Right atrium auricular region (tissue), 2 donors: ENCODE measurements at places on chromosomes 1 and 21.

DNA sequence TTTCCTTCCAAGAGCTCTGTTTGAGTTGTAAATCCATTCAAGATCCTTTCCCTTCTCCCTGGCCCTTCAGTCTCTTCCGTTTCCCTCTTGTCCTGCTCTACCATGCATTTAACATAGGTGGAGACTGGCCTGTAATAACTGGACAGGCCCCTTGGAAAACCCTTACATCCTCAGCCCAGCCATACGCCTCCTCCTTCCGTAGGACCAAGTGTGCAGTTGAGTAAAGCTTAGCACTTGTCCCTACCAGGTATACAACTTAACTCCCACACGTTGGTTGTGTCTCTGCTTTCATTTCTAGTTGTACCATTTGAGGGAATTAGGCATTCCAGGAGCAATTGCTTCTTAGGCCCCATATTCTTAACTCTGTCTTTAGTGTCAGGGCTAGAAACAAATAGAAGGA, 6.4 kb downstream of the MAN1C1 start:
- H3K27ac ChIP-seq: no peak overlapping the region
- no peak for DNase-seq
- no peaks in the 10 kb centered on the region for H3K36me3 ChIP-seq
- no peak overlapping the region for H3K4me3 ChIP-seq

DNA sequence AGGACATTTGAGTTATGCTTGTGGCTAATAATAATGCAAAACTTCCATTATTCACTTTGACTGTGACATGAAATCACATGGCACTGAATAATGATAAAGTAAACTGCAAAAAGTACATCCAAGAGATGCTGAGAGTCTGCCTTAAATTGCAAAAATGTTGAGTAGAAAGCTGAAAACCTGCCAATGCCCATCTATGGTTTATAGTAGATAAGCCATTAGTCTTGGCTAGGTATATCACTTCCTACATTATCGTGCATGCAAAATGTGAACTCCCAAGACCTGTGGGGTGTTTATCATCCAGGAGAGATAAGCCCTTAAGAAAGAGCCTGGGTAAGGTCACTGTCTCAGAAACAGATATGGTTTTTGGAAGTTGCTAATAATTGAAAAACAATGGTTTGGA, 208.7 kb upstream of the DPYD start:
- H3K36me3 ChIP-seq: no peaks in the 10 kb centered on the region
- peaks cover 12% of the 10 kb centered on the region for H3K4me1 ChIP-seq
- no peak overlapping the region for H3K4me3 ChIP-seq
- H3K27me3 ChIP-seq: no peaks in the 10 kb centered on the region

- no peak overlapping the region for H3K4me3 ChIP-seq
- no peak overlapping the region for H3K27ac ChIP-seq
- no peak for DNase-seq
These were observed 264.7 kb upstream of the C1orf105 start for GRCh38 chr1:172155766-172156165.

- H3K4me1 ChIP-seq: peaks cover 61% of the 10 kb centered on the region
- peaks cover 6% of the 10 kb centered on the region for H3K36me3 ChIP-seq
These were observed 184.5 kb downstream of the DHRS3 start for GRCh38 chr1:12433323-12434053.

GRCh38 chr1:209710093-209710492, 5.4 kb downstream of the HSD11B1 start:
- DNase-seq: no peak
- no peak overlapping the region for H3K4me3 ChIP-seq
- no peaks in the 10 kb centered on the region for H3K36me3 ChIP-seq
- H3K4me1 ChIP-seq: no peaks in the 10 kb centered on the region
- no peaks in the 10 kb centered on the region for H3K27me3 ChIP-seq

- no peak overlapping the region for H3K27ac ChIP-seq
- H3K27me3 ChIP-seq: no peaks in the 10 kb centered on the region
- no peaks in the 10 kb centered on the region for H3K4me1 ChIP-seq
- no peak for DNase-seq
- no peak overlapping the region for H3K4me3 ChIP-seq
These were observed 319.3 kb upstream of the CHRM3 start for GRCh38 chr1:239067058-239067457.

- H3K4me1 ChIP-seq: no peaks in the 10 kb centered on the region
- DNase-seq: no peak
These were observed 155.0 kb downstream of the TNFSF18 start for GRCh38 chr1:172895761-172896160.

DNA sequence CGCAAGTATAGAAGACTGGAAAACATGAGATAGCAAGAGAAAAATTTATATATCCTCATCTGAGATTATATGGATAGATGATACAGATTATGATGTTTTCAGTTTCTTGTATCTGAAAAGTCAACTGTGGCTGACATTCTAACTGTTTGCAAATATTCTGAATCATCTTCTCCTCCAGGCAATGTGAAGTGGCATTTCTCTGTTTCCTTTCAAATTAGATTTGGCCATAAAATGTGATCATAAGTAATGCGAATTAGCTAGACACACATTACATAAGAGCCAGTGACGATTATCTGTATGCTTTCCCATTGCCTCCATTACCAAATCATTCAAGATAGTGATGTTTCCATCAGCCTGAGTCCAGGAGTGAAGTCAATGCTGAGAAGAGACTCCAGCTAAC, 265.2 kb downstream of the BRINP3 start:
- H3K27ac ChIP-seq: no peak overlapping the region
- H3K36me3 ChIP-seq: no peaks in the 10 kb centered on the region
- H3K4me3 ChIP-seq: no peak overlapping the region
- no peaks in the 10 kb centered on the region for H3K27me3 ChIP-seq
- H3K4me1 ChIP-seq: no peaks in the 10 kb centered on the region
- DNase-seq: no peak

DNA sequence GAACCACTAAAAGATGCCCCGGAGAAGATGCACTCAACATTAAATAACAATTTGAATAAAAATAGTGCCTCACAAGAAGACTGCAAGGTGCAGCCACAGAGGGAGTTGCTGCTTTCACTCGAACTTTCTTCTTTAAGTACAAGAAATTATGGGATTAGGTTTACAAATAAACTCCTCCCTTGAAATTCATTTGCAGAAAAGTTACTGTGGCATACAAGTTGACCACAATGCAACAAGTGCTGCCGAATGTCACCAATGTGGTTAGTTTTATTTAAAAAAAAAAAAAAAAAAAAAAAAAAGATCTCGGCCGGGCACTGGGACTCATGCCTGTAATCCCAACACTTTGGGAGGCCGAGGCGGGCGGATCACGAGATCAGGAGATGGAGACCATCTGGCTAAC, 76.8 kb upstream of the RAB4A start:
- no peak for DNase-seq
- H3K4me1 ChIP-seq: no peaks in the 10 kb centered on the region
- H3K27me3 ChIP-seq: no peaks in the 10 kb centered on the region
- H3K36me3 ChIP-seq: no peaks in the 10 kb centered on the region

DNA sequence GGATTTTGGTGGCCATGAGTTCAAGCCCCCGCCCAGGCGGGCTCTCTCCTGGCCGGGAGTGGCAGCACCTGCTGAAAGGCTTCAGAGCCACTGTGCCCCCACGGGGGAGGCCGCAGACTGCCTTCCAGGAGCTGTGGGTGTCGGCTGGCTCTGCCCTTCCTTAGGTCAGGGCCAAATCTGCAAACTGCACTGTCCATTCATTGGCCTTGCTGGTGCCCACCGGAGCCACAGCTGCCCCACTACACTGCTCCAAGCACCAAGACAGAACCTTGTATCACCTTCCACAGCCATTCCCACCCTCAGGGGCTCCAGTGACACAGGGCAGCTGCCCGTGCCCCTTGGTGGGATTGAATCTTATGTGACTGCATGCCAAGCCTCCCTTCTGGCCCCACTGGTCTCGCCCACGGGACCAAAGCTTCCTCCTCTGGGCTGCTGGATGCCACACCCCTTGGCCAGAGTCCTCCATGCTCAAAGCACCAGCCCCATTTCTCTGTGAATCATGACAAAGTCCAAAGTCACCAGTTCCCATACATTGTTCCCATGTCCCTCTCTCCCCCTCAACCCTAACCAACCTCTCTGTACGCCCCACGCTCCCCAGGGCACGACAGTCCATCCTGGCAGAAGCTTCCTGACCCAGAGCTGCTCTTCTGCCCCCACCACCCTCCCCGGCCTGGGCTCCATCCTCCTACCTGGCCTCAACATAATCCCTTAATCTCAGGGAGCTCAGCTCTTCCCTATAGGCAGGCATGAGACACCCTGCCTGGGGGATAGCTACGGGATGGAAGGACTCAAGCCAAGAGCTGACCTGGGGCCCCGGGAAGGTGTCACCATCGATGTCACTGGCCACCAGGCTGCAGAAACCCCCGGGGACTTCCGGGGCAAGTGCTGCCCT, 20.9 kb upstream of the GPR153 start:
- no peak overlapping the region for H3K4me3 ChIP-seq
- no peak for DNase-seq
- peaks cover 4% of the 10 kb centered on the region for H3K4me1 ChIP-seq
- no peak overlapping the region for H3K27ac ChIP-seq

- no peak overlapping the region for H3K4me3 ChIP-seq
- H3K36me3 ChIP-seq: no peaks in the 10 kb centered on the region
- H3K4me1 ChIP-seq: no peaks in the 10 kb centered on the region
- H3K27me3 ChIP-seq: no peaks in the 10 kb centered on the region
- DNase-seq: no peak
- no peak overlapping the region for H3K27ac ChIP-seq
These were observed 27.0 kb upstream of the HMGB4 start for GRCh38 chr1:33836911-33837310.
